ENCODE measurements at places on chromosomes 5 and 9. TPM values are rescaled to one million over a fixed set of nuclear protein-coding genes. Genes with fewer than 3 reads are reported as not detected.

Gene PCDHGA10
- 5.7 TPM for total RNA-seq

DNA sequence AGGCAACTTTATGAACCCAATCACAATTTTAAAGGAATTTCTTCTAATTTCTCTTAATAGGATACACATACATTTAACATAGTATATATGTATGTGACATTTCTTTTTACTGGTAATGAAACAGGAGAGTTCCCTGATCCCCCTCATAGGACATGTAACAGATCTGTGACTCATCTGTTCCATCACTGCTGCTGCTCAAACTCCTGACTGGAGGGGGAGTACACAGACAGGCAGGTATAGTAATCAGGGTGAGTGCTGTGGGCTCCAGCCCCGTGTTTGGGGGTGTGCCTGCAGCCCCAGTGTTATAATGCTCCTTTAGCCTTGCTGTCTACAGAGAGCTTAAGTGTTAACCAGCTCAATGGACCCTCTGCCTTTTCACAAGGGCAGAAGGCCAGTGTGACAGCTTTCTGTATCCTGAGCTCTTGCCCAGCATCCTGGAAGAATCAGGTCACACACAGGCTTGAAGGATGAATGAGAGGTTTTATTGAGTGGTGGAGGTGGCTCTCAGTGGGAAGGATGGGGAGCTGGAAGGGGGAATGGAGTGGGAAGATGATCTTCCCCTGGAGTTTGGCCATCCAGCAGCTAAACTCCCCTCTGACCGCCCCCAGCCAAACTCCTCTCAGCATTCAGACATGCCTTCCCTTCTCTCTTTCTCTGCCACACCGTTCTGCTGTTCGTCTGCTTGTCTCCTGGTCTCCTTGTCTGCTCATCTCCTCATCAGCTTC is 161.3 kb downstream of the ZNF608 start:
- no peak overlapping the region for H3K4me3 ChIP-seq
- no peaks in the 10 kb centered on the region for H3K36me3 ChIP-seq
- H3K27ac ChIP-seq: no peak overlapping the region
- peaks cover 18% of the 10 kb centered on the region for H3K4me1 ChIP-seq
- no peak for DNase-seq

- no peaks in the 10 kb centered on the region for H3K36me3 ChIP-seq
- H3K4me1 ChIP-seq: no peaks in the 10 kb centered on the region
- H3K4me3 ChIP-seq: no peak overlapping the region
Measured at GRCh38 chr5:167827766-167828165, 463.7 kb upstream of the WWC1 start.

DNA sequence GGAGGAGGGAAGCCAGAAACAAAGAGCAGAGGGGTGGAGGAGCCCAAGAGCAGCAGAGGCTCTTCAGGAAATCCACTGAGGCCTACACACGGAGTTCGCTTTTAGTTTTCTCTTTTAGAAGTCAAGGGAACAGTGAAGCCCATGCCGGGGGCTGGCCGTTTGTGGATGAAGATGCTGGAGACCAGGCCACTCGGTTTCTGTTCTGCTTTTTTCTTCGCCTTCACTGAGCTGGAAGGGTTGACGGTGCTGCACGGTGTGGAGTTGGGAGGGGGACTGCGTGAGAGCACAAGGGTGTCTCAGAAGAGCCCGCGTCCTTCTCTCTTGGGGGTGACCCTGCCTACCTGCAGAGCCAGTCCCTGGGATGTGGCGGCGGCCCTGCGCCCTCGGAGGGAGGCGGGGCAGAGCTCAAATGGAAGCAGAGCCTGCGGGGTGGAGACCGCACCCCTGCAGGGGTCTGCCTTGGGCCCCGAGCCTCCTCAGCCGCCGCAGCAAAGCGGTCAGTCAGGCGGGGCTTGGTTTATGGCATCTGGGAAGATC is 68.5 kb upstream of the CACNA1B start:
- peaks cover 28% of the 10 kb centered on the region for H3K36me3 ChIP-seq
- H3K4me1 ChIP-seq: no peaks in the 10 kb centered on the region
- no peak for DNase-seq
- no peaks in the 10 kb centered on the region for H3K27me3 ChIP-seq
- no peak overlapping the region for H3K4me3 ChIP-seq

- peaks cover 9% of the 10 kb centered on the region for H3K36me3 ChIP-seq
- DNase-seq: no peak
- H3K27ac ChIP-seq: no peak overlapping the region
- no peaks in the 10 kb centered on the region for H3K27me3 ChIP-seq
- H3K4me3 ChIP-seq: no peak overlapping the region
Measured at GRCh38 chr5:37184748-37185364, 64.3 kb downstream of the CPLANE1 start.

GRCh38 chr9:78525986-78526560 is 229.1 kb downstream of the PSAT1 start:
- no peak overlapping the region for H3K27ac ChIP-seq
- no peaks in the 10 kb centered on the region for H3K27me3 ChIP-seq
- DNase-seq: no peak
- no peaks in the 10 kb centered on the region for H3K4me1 ChIP-seq
- H3K4me3 ChIP-seq: no peak overlapping the region
- H3K36me3 ChIP-seq: no peaks in the 10 kb centered on the region

DNA sequence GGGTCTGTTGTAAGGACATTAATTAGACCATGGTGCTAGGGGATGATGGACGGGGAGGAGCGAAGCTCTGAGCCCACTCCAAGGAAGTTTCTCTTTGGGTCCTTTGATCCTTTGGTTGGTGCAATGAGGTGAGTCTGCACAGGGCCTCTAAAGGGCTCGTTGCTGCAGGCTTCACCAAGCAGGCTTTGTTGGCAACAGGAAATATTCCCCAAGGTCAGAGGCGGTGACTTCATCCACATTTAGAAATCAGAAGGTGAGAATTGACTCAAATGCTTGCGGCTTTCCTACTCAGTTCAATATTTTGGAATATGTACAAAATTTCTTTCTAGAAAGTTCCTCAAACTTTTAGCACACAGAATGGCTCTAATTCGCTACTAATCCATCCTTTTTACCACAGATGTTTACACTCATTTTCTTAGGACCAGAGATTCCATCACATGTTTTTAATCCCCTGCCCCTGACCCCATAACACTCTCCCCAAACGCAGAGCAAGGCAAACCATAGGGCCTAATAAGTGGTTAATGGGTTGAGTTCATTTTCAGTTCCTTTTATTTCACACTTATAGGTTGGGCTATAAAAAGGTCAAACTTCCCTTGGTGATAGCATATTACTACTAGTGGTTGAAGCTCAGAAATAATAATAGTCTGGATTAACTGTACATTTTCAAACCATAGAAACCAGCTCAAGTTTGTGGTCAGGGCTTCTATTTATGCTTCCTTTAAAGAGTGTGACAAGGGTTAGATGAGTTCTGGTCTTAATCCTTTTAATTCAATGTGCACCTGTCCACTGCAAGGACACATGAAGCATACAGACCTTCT is 37.3 kb upstream of the TMEM252 start:
- no peaks in the 10 kb centered on the region for H3K4me1 ChIP-seq
- no peak overlapping the region for H3K27ac ChIP-seq
